ENCODE measurements at places on chromosomes 2 and 18. TPM values are rescaled to one million over a fixed set of nuclear protein-coding genes. Genes with fewer than 3 reads are reported as not detected.

GKN1 gene
- polyA plus RNA-seq = not detected

SMYD1 gene
- polyA plus RNA-seq = 0.13 TPM

- no peak for DNase-seq
These were observed 312.9 kb downstream of the PRKCE start for GRCh38 chr2:45964223-45964841.

CPLX4 gene
- 0.26 TPM for polyA plus RNA-seq

GRCh38 chr2:191018643-191019119 is 4.7 kb upstream of the STAT1 start:
- DNase-seq = no peak

DNA sequence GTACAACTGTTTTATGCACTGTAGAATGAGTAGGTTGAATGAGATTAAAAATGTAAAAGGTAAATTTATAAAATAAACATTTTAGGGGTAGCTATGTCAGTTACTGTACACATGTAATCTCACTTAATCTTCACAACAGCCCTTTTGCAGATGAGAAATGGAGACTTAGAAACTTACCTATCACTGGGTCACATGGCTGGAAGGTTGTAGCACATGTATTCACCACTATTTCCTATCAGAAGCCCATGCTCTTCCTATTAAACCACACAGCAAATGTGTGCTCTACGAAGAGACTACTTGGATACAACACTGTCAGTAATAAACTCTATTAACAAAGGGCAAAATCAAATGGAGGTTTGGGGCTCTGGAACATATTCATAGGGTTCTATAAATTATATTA is 60.5 kb downstream of the VWC2L start:
- no peak for DNase-seq

ALK gene
- polyA plus RNA-seq = 0.36 TPM

- DNase-seq = no peak
These were observed 268.9 kb upstream of the CCDC68 start for GRCh38 chr18:55228191-55228590.

DNA sequence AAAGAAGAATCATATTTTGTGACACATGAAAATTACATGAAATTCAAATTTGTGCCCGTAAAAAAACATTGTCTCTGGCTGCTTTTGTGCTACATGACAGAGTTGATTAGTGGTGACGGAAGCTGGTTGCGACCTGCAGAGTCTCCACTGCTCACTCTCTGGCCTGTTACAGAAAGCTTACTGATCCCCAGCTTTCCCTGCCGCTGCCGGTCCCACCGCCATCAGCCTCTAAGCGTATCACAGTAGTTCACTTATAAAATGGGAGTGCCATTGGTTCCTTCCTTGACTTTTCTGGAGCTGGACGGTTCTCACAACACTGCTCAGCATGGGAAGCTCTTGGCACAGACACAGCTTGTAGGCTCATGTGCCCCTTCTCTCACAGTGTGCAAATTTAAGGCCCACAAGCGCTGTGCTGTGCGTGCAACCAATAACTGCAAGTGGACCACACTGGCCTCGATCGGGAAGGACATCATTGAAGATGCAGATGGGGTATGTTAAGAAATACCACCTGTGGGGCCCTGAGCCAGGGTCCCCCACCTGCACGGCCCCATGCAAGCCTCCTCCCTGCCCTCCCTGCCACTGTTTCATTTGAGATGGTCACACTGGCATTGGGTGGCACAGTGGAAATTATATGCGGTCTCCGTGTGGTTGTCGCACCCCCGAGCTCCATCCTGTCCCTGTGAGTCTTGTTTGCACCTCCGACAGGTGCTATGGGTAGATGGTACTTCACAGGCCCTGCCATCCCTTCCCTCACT is 81.3 kb downstream of the DGKD start:
- no peak for DNase-seq

- no peak for DNase-seq
These were observed 17.3 kb downstream of the PARD6G start for GRCh38 chr18:80229766-80230745.

- DNase-seq = no peak
These were observed 9.7 kb upstream of the COPS8 start for GRCh38 chr2:237075749-237076599.

VSNL1 gene
- 4.8 TPM for polyA plus RNA-seq

GRCh38 chr2:86783615-86784339 is 6.9 kb downstream of the CD8A start:
- DNase-seq = no peak

BOLL gene
- not detected for polyA plus RNA-seq

DNA sequence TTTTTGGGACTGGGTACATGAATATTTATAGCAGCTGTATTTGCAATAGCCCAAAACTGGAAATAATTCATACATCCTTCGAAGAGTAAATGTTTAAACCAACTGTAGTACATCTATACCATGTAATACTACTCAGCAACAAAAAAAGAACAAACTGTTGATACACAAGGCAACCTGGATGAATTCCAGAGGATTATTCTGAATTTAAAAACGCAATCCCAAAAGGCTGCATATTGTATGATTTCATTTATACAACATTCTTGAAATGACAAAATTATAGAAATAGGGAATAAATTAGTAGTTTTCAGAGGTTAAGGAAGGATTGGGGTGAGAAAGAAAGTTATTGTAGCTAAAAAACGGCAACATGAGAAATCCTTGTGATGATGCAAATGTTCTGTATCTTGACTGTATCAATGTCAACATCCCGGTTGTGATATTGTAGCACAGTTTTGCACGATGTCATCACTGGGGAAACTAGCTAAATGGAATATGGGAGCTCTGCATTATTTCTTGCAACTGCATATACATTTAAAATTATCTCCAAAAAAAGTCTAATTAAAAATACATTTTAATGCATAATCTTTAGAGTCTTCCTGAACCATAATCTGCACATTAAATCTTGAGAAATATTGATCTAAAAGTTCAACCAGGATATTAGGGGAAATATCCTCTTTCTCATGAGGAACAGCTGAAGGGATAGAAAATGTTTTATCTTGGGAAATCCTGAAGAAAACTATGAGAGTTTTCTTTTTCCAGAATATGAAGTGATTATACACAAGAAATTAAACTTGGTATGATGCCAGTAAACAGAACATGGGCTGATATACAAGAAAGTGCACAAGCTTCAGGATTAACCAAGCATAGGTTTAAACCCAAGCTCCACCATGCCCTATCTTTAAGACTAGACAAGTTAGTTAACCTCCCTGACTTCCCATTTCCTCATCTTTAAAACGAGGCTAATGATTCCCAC is 21.9 kb downstream of the EVA1A start:
- DNase-seq = no peak

GRCh38 chr2:41830600-41830999 is 217.2 kb upstream of the PKDCC start:
- DNase-seq = no peak

BCL11A gene
- 16.1 TPM for polyA plus RNA-seq

DNA sequence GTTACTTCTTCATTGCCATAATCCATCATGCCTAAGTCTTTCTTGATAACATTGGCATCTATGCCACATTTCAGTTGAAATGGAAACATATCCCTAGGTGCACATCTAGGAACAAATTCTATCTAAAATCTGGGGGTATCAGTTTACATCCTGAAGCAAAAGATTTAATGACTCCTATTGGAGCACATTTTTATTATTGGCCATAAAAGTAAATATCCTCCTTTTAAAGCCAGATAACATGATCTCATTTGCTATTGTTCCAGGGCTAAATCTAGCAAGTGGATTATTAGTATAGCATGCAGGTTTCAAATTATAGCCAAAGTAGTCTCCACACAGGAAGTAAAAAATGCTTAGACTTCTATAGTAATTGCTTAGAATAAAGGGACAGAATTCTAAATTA is 193.2 kb downstream of the CDH2 start:
- DNase-seq = no peak

PTPRM gene
- polyA plus RNA-seq = 83.7 TPM

DNA sequence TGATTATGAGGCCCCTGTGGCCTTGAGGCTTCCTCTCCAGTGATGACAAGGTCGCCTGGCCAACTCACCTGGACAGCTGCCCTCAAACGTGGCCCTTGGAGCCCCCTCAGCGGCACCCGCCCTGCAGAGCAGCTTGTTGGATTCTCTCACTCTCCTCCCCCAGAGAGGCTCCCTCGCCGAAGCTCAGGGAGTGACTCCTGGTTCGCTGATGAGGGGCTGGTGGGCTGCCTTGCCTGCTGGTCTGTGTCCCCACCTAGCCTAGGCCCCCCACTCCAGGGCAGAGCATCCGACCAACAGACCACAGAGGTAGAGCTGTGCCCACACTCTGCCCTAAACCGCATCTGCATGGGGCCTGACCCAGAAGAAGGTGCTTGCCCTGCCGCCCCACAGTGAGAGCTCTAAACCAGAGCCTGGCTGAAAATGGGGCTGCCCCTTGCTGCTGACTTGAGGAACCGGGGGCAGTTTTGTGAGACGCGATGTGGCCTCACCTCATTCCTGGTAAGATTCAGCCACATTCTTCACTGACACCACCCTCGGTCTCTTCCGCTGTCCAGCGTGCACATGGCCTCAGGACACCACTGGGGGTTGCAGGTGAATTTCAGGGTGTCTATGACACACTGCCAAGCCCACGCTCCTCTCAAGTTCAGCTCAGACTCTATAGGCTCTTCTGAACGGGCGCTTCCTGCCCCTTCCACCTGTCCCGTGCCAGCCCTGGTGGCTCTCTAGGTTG is 131.6 kb downstream of the CABLES1 start:
- no peak for DNase-seq

- no peak for DNase-seq
These were observed 59.2 kb upstream of the TRIB2 start for GRCh38 chr2:12657560-12657959.

- DNase-seq = no peak
These were observed 47.1 kb upstream of the IGFBP5 start for GRCh38 chr2:216742411-216742810.

GRCh38 chr2:230751062-230751461 is 38.4 kb downstream of the CAB39 start:
- DNase-seq = no peak

GRCh38 chr18:33107511-33107910 is 333.0 kb downstream of the CCDC178 start:
- DNase-seq = no peak

CDH7 gene
- polyA plus RNA-seq = 16.8 TPM

GRCh38 chr2:215455958-215456357 is 20.1 kb upstream of the FN1 start:
- DNase-seq = no peak

DNA sequence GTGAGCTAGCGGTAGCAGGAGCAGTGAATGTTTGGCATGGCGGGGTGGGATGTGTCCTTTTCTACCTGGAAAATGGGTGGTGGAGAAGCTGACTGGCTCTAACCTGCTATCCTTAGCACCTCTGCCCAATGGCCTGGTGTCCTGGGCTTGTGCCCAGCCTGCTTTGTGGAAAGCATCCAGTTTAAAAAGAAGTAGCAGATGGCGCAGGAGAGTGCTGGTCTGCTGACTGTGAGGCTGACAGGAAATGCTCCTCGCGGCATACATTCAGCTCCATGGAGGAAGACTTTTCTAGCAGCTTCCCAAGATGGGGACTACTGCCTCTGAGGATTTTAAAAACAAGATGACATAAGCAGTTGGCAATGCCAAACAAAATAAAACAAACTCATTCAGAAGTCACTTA is 56.2 kb upstream of the LYPD6B start:
- no peak for DNase-seq

DNA sequence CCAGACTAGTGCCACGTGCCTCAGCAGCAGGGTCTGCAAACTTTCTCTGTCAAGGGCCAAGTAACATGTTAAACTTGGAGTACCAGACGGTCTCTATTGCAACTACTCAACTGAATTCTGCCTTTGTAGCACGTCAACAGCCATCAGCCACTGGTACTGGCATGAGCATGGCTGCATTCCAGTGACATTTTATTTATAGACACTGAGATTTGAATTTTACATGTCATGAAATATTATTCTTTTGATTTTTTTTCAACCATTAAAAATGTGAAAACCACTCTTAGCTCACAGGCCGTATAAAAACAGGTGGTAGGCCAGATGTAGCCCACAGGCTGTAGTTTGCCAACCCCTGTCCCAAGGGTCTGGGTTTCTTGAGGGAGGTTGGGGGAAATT is 199.7 kb downstream of the TPGS2 start:
- no peak for DNase-seq

DNA sequence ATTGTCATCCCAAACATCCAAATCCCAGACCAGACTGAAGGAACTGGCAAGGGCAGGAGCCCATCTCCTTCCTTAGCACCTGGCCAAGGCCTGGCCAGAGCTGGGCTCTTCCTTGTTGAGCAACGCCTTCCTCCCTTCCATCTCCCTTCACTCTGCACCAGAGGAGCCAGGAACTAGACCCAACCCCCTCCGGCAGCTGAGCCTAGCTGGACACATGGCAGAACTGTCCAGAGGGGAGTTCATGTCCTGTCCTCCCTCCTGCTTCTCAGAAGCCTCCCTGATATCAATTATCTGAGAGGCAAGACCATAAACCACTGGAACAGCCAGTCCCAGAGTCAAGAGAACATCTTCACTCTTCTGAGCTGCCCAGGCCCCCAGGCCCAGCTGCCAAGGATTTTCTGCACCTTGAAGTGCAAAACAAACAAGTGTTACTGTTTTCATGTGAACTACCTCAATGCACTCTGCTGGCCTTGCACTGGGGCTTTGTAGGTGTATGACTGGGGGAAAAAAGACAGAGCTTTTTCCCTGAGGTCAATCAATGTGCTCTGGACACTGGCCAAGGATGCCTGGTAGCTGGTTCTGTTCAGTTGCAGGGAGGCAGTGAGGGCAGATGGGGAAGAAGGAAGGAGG is 107.6 kb upstream of the MSH6 start:
- DNase-seq = no peak

- no peak for DNase-seq
These were observed 32.3 kb downstream of the SPAST start for GRCh38 chr2:32095671-32096070.

DNA sequence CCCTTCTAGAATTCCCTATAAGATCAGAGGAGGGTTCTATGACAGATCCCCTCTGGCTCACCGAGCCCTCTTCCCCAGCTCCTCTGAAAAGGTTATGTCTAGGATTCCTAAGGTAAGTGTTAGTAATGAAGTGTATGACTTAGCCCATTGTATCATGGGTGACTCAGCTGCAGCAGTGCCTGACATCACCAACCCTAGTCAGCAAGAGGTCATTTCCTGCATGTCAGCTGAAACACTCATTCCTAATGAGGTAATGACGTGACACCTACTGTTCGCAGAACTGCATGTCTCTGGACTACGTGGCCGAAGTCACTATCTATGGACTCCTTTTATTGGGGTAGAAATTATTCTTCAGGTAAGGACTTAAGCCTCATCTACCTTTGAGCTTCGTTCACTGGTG is 196.1 kb upstream of the MYT1L start:
- no peak for DNase-seq

GRCh38 chr2:162067596-162067995 is 6.4 kb downstream of the DPP4 start:
- DNase-seq = no peak
